NCI-H2029 (cell line): ENCODE measurements at places on chromosomes 6 and 20.

- DNase-seq = no peak
Observed at GRCh38 chr6:13535306-13535705, 39.1 kb upstream of the SIRT5 start.

DNA sequence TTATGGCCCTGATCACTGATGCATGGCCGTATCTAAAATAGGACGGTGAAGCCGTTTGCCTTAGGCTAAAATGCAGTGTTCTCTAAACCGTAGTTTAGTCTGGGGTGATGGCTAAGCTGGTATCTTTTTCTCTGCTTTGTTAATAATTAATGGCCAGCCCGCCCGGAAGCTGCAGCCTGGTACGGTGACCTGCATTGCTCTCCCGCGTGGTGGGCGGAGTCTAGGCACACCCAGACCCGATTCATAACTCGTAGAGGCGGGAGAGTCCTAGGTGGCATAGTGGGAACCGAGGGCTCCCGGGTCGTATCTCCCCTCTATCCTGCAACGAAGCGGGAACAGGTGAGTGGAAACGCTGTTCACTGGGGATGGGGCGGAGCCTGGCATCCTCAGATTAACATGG, 5.5 kb downstream of the CDH4 start:
- DNase-seq = no peak

- DNase-seq = peak; percentile 58
Observed at GRCh38 chr6:24720131-24720603, 1.2 kb upstream of the C6orf62 start.

DNA sequence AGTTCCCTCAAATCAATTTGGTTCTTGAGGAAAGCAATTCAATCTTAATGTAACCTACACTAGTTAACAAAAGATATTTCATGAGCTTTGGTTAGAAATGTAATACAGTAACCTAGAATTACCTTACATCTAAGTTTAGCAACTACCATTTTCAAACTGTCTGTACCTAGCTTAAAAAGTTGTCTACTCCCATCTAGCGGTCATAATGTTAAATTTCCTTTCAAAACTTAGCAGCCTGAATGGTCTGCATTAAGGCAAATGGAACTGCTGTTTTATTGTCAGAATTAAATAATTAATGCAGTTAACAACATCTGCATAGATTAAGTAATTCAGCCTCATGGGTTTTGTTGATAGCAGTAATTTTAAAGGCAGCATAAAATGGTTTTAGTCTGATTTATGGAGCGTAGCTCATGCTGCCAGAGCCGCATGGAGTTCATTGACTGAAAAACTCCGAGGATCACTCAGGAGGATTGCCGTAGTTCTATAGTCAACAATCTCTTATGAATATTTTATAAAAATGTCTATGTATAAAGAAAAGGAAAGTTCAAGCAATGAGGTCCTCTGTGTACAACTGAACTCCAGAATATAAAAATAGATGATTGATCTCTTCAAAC, 485.4 kb upstream of the MANEA start:
- peak; percentile 61 for DNase-seq

GRCh38 chr6:1868561-1869261, 259.0 kb downstream of the FOXC1 start:
- no peak for DNase-seq

DNA sequence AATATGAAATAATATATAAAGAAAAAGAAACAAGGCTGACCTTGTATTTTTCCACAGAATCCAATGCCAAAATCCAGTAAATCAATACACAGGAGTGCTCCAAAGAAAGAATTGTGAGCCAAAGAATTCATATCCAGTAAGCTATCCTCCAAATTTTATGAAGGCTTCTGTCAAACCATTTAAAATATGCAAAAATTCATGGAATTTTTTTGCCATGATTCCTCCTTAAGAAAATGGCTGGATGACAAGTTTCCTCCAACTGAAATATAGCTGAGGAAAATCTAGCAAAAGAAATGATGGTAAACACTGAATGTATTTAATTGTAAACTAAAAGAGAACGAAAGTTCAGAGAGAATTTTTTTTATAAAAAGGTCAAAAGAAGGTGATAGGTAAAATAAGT, 290.3 kb downstream of the UBE3D start:
- no peak for DNase-seq

DNA sequence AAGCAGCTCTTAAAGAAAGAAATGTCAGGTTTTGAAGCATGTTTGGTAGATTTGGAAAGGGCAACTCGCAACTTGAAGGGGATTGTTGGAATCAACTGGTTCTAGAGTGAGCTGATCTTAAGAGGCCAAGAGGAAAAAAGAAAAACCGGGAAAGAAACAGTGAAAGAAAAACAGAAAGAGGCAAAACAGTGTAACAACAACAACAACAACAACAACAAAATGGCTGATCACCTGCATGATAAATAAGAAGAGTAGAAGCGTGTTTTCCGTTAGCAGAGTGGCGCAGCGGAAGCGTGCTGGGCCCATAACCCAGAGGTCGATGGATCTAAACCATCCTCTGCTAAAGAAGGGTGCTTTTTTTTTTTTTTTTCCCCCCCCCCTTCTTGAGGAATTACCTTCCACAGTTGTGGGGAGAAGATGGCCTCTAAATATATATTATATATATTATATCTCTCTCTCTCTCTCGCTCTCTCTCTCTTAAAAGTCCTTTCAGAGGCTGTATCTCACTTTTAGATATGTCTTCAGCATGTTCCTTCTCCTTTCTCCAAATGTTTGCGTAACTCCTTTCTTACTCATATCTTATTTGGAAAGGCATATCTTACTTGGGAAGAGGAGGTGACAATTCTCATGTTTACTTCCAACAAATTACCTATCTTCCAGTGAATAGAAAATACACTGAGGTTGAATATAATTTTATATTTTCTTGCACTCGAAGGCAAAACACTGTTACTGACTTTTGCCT, 134.4 kb downstream of the OR2B2 start:
- no peak for DNase-seq

DNA sequence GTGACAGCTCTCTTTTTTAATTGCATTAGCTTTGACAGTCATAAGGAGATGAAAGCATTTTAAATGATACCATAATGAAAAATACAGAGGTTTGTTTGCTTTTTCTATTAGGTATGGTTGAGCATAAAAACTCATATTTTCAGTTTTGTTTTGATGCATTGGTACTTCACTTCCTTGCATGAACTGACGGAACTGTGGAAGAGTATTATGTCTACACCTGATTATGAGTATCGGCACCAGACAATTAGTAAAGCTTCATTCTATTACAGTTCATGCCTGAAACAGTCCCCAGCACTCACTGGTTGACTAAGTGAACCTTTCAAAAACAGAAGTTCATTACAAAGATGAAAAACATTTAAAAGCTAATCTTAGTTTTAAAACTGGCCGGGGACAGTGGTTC, 593.0 kb downstream of the GRIK2 start:
- DNase-seq = no peak

DNA sequence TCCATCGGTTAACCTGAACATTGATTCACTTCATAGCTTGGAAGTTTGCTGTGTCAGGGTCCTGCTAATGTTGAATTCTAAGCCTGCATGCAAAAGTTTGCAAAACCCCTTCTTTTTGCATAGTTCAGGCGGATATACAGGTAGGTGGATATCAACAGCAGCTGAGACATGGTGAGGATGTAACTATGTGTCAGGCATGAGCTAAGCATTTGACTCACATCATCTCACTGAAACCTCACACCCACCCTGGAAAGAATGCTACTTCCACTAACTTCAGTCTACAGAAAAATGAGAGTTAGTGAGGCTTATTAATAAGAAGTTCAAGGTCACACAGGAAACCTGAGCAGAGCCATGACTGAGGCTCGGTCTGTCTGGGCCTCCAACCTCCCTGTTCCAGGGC, 276.9 kb downstream of the BMP7 start:
- no peak for DNase-seq

GRCh38 chr6:165571721-165572132, 91.3 kb downstream of the PDE10A start:
- DNase-seq = no peak

- DNase-seq = no peak
Observed at GRCh38 chr6:119240257-119241110, 109.1 kb downstream of the MAN1A1 start.

GRCh38 chr6:131164506-131164905, 29.2 kb downstream of the AKAP7 start:
- DNase-seq = no peak

- no peak for DNase-seq
Observed at GRCh38 chr6:105153676-105154075, 26.1 kb downstream of the POPDC3 start.
